ENCODE measurements at places on chromosomes 12 and 14. TPM values are rescaled to one million over a fixed set of nuclear protein-coding genes. Genes with fewer than 3 reads are reported as not detected.

DNA sequence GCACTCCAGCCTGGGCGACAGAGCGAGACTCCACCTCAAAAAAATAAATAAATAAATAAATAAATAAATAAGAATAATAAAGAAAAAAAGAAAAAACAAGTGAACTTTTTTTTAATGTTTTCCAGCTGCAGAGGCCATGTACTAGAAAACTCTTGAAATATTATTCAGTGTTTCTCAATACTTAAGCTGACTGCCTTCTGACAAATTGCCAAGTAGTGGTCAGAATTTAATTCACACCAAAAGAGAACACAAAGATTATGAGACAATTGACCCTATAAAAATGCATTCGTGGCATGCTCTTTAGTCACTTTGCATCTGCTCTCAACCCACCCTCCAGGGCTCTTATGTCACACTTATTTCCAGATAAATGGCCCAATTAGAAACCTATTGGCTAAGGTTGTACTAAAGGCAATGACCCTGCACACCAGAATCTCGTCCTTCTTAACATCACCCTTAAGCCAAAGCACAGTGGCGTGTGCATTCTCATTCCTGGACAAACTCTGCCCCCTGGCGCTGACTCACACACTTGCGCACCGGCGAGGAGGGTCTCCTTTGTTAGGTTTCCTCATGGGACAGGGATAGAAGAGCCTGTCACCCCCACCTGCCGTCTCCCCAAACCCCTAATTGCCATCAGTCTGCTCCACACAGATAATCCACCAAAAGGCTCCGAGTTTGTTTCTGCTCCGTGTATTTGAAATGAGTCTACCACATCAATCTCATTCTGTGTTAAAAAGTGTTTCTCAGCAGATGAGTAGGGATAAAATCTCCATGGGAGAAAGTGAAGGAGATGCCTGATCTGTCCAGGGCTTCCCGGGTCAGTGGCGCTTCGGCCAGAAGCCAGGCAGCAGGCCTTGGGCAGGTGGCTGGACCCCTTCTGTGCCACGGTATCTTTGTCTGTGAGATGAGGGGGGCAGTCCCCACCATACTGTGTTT lies 73.1 kb upstream of the CEP83 start:
- DNase-seq, result no peak

- no peak for DNase-seq
Measured at GRCh38 chr12:19620222-19620621, 180.9 kb downstream of the AEBP2 start.

GRCh38 chr12:106035421-106035820 lies 103.3 kb downstream of the NUAK1 start:
- DNase-seq, result no peak

GRCh38 chr14:102272392-102272791 lies 32.6 kb downstream of the MOK start:
- no peak for DNase-seq

DNA sequence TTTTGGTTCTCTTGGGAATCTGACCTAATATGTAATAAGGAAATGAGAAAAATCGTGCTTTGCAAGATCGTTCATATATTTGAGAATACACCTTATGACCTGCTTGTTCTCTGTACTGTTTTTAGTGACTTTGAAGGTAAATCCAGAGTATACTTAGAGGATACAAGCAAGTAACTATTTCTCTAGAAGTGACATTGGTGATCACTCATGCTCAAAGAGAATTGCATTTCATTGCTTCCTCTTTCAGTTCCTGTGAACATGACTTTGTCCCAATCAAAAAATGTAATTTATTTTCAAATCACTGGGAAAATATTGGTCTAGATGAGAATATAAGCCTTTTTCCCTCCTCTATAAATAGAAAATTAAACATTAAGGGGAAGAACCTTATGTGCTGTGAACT lies 2.7 kb downstream of the KTN1 start:
- DNase-seq, result no peak

The LPAR5 gene
- total RNA-seq, result 4.8 TPM

The CAPZA3 gene
- total RNA-seq, result not detected

The GALNT9 gene
- total RNA-seq, result not detected

All from thoracic aorta (tissue), 2 donors.